ENCODE measurements at places on chromosomes 5 and 9.

- DNase-seq: peak; percentile 20
These were observed 66.8 kb downstream of the MAMDC2 start for GRCh38 chr9:70110194-70111041.

DNA sequence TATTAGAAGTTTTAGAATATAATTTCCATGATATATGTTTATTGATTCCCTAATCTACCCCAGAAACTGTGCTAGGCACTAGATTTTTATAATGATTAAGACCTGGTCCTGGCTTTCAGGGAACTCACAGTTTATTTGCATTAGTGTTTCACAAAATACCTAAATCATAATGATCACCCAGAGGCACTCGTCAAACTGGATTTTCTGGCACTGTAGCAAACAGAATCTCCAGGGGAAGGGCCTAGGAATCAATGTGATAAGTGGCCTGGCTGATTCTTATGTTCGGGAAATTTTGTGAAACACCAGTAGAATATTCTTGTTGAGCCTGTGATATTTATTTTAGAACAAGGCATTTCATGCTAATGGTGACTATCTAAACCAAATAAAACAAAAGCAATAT, 37.4 kb upstream of the SRP19 start:
- DNase-seq: no peak

GRCh38 chr9:19965336-19965735, 176.5 kb upstream of the SLC24A2 start:
- no peak for DNase-seq

DNA sequence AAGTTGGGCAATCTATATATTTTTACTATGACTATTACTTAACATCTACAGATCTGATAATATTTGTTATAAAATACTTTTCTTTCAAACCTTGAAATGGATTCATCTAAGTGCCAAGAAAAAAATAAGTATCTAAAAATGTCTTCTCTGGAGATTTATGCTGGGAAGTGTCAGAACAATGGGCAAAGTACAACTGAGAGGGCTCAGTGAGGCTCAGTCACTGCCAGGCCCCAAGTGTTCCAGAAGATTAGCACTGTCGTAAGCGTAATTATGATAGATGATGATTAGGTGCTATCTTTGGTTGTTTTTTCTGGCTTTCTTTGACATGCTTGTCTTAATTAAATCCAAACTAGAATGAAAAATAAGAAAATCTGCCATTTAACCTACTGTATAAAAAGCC, 72.2 kb upstream of the ADAMTS19 start:
- no peak for DNase-seq

- DNase-seq: no peak
These were observed 24.6 kb downstream of the TRAF2 start for GRCh38 chr9:136910901-136911245.

- DNase-seq: no peak
These were observed 208.8 kb downstream of the KIF4B start for GRCh38 chr5:155222393-155222792.

- DNase-seq: no peak
These were observed 1044.2 kb downstream of the TLE4 start for GRCh38 chr9:80615964-80616363.

- no peak for DNase-seq
These were observed 65.1 kb upstream of the NEURL1B start for GRCh38 chr5:172575816-172576545.

- no peak for DNase-seq
These were observed 96.3 kb upstream of the KCNN2 start for GRCh38 chr5:114265432-114266060.

GRCh38 chr9:123327697-123328100, 28.3 kb upstream of the CRB2 start:
- DNase-seq: no peak

DNA sequence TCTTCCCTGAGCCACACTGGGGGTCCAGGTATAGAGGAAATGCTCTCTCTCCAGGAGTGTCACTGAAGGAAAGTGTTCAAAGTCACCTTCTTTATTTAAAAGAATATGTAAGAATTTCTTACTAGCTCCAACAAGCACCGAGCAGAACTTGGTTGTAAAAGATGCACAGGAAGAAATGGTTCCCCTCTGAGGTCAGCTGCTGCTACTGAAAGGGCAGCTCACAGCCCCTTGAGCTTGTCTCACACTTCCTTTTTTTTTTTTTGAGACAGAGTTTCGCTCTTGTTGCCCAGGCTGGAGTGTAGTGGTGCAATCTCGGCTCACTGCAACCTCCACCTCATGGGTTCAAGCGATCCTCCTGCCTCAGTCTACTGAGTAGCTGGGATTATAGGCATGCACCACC, 77.2 kb downstream of the PRRT1B start:
- no peak for DNase-seq

- DNase-seq: peak; percentile 42
These were observed 78.4 kb downstream of the GLDC start for GRCh38 chr9:6567140-6567591.

DNA sequence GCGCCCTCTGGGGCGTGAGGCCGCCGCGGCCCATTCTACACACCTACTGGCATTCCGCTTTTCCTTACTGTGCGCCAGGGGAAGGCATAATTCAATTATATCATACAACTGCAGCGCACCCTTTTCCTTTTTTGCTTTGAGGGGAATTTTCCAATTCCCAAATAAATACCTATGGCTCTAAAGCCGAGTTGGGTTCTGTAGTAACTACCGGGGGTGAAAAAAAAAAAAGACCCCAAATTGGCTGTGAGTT, 34.1 kb upstream of the NFIB start:
- no peak for DNase-seq

DNA sequence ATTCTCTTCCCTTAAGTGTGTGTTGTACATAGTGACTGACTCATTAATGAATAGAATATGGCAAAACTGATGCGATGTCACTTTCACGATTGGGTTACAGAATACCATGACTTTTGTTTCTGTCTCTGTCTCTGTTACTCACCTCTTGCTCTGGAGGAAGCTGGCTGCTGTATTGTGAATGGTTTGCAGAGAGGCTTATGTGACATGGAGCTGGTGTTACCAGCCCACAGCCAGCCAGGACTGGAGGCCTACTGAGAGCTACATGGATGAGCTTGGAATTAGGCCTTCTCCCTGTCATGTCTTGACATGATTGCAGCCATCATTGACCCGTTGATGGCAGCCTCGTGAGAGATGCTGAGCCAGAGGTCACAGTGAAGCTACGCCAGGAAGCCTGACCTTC, 161.9 kb downstream of the TAF11L14 start:
- no peak for DNase-seq

DNA sequence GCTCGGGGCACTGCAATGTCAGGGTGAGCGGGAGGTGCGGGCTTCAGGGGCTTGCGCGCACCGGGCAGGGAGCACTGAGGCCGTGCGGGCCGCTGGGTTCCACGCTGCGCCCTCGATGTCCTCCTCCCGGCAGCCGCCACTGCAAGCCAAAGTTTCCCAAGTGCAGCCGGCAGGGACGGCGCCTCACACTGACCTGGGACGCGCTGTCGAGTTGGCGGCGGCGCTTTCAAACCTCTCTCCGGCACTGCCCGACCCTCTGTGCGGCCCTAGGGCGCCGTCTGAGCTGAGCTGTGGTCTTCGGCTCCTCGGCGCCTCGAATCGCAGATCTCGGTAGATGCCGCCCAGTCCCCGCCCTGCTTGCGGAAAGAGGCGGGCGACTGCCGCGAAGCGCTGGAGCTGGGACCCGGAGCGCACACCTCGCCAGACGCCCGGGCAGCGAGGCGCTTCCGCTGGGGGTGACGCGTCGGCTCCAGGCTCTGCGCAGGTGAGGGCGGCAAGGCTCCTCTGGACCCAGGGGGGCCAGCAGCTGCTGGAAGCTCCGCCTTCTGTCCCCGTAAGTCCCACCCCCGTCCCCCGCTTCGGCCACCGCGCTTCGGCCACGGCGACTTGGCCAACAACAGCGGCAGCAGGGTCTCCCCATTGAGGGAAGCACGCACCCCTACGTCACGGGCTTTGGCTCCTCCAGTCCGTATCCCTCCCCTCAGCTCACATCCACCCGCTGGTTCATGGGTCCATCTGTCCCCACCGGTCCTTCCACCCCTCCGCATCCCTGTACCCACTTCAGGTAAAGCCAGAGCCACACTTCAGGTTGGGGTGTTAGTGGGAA, at the start of gene ANKRD34B:
TSS of gene ANKRD34B (minus strand) at position 320 of the 826 bp plus-strand sequence. CDS start 10,261 bp downstream, outside the sequence.
- peak; percentile 24 for DNase-seq

GRCh38 chr9:104872656-104873488, 55.1 kb downstream of the ABCA1 start:
- DNase-seq: peak; percentile 81

Data from urothelium cell line (cell line).